MG63 (cell line): ENCODE measurements at places on chromosomes 7 and 10.

GRCh38 chr7:78443811-78444210 is 645.2 kb downstream of the PHTF2 start:
- no peak for DNase-seq

DNA sequence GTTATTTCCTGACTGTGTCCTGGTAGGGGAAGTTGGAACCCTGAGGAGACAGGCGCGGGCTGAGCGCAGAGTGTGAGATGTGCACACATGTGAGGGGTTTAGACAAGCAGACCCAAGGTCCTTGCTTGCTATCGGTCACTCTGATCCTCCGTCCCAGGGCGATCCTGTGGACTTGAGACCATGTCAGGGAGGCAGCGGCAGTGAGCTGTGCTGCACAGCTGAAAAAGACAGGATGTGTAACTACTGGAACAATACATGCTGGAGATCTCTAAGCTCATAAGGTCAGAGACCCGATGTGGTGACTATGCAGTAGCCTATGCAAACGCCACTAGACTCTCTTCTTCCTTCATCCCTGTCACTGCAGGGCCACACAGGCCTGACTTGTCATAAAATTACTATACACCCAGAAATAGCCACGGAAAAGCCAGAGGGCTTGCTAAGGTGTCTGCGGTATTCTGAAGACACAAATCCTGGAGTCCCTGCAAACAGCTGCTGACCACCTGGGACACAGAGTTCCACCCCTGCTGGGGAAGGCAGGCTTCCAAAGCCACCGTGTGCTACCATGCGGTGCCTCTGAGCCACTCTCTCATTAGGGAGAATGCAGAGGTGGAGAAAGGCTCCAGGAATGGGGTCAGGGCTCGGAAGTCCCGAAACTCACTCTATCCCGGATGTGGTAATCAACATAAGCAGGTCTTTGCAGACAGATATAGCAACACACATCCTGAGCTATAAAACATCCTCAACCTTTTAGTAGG is 91.1 kb upstream of the DDC start:
- no peak for DNase-seq

DNA sequence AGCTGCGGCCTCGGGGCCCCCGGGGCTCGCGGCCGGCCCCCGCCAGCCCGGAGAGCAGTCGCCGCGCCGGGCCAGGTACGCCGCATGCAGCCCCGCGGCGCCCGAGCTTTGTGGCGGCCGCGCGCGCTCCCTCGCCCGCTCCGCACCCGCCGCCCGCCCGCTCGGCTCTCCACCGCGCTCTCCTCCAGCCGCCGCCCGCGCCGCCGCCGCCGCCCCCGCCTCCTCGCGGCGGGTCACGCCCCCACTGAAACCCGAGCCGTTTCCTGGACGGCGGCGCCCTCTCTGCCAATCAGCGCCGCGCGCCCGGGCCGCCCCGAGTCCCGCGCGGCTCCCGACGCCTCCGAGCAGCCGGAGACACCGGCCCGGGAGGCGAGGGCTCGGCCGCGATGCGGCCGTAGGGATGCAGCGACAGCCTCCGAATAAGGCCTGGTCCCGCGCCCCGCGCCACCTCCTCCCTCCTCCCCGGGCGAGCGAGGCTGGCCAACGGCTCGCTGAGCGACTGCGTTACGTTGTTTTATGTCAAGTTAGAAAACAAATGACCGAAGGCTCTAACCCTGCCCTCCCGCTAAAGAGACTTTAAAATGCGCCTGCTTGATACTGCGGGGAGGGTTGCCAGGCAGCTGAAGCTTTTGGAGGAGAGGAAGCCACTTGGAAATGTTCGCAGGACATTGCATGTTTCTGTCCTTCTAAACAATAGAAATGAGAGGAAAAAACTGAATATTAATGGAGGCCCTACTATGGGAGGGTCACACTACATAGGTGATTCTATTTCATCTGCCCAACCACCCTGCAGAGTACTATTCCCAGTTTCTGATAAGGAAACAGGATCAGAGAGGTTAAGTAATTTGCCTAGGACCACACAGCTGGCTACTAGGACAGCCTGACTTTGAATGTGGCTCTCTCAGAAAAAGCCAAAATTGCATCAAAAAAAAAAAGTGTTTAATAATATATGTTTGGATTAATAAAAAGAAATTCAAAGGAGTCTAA is at the start of gene FGFR2:
TSS of gene FGFR2 (minus strand) at position 182 of the 987 bp plus-strand sequence. CDS start 4,627 bp downstream, outside the sequence.
- DNase-seq: peak; percentile 80

- DNase-seq: peak; percentile 12
Measured at GRCh38 chr10:121096617-121097431, 245.7 kb downstream of the WDR11 start.

DNA sequence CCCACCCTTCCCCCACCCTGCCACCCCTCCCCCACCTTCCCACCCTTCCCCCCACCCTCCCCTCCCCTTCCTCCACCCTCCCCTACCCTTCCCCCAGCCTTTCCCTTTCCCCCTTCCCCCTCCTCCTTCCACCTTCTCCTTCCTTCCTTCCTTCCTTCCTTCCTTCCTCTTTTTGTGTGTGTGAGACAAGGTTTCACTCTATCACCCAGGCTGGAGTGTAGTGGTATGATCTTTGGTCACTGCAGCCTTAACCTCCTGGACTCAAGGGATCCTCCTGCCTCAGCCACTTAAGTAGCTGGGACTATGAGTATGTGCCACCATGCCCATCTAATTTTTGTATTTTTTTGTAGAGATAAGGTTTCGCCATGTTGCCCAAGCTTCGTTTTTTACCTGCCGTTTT is 35.2 kb downstream of the CYP17A1 start:
- no peak for DNase-seq

GRCh38 chr10:91287276-91287675 is 66.8 kb downstream of the PCGF5 start:
- no peak for DNase-seq

DNA sequence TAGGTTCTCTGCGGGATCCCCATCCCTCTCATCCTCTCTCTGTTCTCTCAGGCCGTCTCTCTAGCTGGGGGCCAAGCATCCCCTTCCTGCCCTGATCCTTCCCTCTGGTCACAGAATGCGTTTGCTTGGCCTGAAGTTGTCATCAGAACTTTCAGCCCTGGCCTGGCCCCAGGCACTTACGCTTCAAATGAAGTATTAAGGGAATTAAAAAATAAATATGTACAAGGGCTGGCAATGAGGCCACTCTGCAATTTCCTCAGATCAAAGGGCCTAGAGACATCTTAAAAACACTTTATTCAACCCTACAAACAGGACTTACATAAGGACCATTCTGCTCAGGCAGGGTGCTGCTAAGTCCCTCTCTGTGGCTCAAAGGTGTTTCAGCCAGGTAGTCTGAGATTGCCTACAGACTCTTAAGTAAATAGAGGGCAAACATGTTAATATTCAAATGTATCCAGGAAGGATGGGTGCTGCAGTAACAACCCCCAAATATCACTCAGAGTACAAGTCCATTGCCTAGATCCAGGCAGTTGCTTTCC is 16.0 kb downstream of the SFTPD start:
- no peak for DNase-seq

- DNase-seq: no peak
Measured at GRCh38 chr7:150373049-150373801, 4.6 kb downstream of the REPIN1 start.

- DNase-seq: peak; percentile 7
Measured at GRCh38 chr7:49670991-49671390, 102.4 kb upstream of the VWC2 start.

GRCh38 chr10:62814756-62815380 is 1.3 kb downstream of the EGR2 start:
- no peak for DNase-seq

DNA sequence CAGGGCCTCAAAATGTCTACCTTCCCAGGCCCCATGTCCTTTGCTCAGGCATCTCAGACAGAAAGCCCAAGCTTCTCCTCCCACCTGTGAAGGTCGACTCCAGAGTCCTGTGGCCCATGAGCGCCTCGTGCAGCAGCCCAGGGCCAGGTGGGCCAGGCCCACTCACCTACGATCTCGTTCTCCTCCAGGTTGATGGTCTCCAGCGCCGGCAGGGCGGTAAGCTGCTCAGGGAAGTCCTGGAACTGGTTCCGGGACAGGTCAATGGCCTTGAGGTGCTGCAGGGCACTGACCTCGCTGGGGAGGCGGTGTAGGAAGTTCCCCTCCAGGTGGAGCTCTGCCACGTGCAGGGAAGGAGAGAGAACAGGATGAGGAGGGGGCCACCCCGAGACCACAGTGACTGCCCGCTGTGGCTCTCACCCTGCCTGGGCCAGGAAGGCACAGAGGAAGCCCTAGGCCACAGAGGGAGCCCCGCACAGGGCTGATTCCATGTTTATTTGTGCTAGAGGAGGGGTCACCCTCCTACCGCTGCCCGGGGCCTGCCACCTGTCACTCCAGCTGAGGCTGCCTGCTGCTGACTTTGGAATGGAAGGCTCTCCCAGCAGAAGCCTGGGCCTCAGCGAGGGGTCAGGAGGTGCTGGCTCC is 40.0 kb upstream of the NPFFR1 start:
- DNase-seq: no peak

DNA sequence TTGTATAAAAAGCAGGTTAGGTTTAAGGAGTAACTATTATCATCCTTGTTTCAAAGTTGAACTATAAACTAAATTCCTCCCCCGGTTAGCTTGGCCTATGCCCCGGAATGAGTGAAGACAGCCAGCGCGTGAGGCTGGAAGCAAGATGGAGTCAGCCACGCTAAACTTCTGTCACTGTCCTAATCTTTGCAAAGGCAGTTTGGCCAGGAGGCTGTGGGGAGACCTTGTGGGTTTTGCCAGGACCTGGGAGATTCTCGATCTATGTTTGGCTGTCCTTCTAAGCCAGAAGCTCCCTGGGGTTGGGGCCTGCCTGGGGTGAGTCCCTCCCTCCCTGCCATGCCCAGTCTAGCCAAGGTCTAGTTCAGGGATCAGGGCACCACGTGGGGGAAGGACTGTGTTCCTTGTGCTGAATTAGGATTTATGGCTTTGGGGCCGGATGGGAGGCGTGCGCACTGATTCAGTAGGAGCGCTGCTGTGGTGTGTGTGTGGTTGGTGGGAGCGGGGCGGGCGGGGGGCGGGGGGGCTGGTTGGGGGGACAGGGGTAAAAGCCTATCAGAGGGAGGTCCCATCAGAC is 871 bp upstream of the GTF2IRD1 start:
- DNase-seq: peak; percentile 89

DNA sequence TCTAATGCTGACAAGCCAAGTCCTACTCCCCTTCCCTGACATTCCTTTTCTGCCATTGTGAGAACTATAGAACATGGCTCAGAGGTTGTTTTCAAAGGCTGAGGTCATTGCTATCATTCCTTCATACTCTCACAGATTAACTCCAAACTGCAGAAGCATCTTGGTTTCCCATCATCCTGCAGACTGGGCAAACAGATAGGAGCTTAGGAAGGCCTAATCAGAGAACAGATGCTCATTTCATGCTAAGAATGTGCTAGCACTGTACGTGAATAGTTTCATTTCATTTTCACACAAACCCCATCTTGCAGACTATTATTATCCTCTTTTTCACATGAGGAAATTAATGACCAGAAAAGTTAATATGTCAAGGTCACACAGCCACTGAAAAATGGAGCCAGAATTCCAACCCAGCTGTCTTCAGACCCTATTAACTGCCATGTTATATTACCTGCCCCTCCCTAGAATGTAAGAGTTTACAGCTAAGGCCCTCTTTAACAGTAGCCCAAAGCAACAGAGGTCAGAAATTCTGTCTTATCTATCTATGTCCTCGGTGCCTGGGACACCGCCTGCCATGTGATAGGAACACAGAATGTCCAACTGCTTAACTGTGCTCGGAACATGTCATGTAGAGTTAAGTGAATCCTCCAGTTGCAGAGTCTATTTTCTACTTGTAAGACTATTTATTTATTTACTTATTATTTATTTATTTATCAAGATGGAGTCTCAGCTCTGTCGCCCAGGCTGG is 2.9 kb upstream of the LCOR start:
- no peak for DNase-seq

DNA sequence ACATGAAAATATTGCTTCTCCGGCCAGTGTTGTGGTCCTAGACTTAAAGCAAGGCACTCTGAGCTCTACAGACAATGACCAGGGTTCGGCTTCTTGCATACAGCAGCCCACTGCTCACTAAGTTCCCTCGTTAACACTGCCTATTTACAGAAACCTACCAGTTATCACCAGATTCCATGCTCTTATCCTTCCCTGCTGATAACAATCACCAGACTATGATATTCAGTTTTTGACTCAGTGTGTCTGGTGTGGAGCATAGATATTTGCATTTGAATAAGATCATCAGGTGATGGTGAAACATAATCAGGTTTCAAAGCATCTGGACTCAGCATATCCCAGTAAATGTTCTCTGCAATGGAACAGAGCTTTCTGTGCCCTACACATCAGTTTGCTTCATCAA is 182.3 kb downstream of the SNX13 start:
- no peak for DNase-seq

GRCh38 chr10:113506476-113506875 is 46.4 kb upstream of the HABP2 start:
- no peak for DNase-seq

- no peak for DNase-seq
Measured at GRCh38 chr10:96096958-96097357, 33.1 kb upstream of the ZNF518A start.

GRCh38 chr7:128948976-128949760 is 11.4 kb downstream of the IRF5 start:
- DNase-seq: no peak

DNA sequence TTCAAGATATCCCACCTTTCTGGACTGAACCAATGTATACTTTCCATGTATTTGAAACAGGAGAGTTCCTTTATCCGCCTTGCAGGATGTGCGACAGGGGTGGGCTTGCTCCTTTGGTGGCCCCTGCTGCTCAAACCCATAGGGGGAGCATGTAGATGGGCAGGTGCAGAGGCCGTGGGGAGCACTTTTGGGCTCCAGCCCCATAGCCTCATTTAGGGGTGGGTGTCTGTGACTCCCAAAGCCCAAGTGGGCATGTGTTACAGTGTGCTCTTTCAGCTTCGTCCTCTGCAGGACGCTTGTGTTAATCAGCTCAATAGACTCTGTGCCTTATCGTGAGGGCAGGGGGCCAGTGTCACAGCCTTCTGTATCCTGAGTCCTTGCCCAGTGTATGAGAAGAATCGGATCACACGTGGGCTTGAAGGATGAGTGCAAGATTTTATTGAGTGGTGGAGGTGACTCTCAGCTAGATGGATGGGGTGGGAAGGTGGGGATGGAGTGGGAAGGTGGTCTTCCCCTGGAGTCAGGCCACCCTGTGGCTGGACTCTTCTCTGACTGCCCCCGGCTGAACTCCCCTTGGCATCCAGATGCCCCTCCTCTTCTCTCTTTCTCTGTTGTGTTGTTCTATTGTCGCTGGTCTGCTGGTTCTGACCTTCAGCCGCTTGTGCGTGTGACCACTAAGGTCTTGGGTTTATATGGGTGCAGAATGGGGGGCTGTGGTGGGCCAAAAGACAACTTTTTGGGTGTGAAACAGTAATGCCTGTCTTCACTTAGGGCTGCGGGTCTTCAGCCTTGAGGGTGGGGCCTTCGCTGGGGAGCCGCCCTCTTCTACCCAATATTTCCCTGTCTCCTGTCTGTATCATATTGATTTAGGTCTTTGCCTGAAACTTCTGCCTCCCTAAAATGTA is 262.2 kb downstream of the GLRX3 start:
- no peak for DNase-seq

- DNase-seq: no peak
Measured at GRCh38 chr7:129401967-129402860, 32.0 kb upstream of the STRIP2 start.

GRCh38 chr10:124665558-124665957 is 78.6 kb downstream of the FAM53B start:
- DNase-seq: no peak

- no peak for DNase-seq
Measured at GRCh38 chr7:85750454-85750949, 563.6 kb upstream of the SEMA3D start.
